ENCODE measurements at places on chromosomes 3 and 15. TPM values are rescaled to one million over a fixed set of nuclear protein-coding genes. Genes with fewer than 3 reads are reported as not detected.

DNA sequence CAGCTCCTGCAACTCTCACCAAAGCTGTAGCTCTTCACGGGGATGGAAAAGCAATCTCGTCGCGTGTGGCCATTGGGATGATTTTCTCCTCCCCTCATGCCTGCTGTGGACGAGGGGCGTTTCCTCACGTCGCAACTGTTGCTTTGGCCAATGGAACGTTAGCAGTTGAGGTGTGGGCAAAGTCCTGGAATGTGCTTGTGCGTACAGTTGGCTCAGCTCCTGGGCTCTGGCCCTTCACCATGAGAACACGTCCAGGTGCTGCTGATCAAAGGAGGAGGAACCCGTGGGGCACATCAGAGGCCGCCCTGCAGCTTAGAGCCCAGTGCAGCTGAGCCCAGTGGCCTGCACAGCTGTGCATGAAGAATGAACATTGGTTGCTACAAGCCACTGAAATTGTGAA lies 186.1 kb downstream of the TJP1 start:
- no peaks in the 10 kb centered on the region for H3K36me3 ChIP-seq
- H3K27ac ChIP-seq = no peak overlapping the region
- no peak overlapping the region for H3K4me3 ChIP-seq
- DNase-seq = no peak
- H3K4me1 ChIP-seq = no peaks in the 10 kb centered on the region

DNA sequence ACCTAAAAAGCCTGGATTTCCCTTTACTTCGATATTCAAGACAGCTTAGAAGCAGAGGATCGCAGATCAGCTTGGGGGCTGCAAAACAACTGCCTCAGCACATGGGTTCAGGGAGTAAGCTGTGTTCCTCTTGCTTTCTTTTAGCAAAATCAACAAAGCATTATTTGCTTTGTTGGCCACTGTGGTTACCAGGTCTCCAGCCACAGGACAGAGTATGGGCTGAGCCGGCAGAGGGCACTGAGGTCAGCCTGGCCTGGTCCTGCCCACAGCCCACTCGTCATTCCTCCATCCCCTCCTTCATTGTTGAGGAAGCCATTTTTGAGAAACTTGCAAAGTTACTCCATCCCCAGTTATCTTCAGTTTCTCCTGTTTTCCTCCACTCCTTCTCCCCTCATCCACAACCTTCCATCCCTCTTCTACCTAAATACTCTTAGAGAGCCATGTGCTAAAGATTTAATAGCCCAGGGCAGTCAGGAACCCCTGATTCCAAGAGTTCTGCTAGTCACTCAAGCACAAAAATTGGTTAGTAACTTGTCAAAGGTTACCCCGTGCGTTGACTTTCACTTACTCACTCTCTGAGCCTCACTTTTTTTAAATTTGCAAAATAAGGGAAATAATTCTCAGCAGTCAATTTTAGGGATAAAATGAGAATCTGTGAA lies 60.0 kb upstream of the HES1 start:
- H3K27ac ChIP-seq = no peak overlapping the region
- no peaks in the 10 kb centered on the region for H3K4me1 ChIP-seq
- H3K27me3 ChIP-seq = no peaks in the 10 kb centered on the region
- no peak overlapping the region for H3K4me3 ChIP-seq

DNA sequence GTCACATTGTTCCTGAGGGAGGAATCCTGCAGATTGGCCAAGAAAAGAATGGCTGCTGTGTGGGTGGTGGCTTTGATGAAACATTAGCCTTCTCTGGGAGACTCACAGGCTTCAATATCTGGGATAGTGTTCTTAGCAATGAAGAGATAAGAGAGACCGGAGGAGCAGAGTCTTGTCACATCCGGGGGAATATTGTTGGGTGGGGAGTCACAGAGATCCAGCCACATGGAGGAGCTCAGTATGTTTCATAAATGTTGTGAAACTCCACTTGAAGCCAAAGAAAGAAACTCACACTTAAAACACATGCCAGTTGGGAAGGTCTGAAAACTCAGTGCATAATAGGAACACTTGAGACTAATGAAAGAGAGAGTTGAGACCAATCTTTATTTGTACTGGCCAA lies 6.1 kb downstream of the PTX3 start:
- no peak overlapping the region for H3K4me3 ChIP-seq
- H3K36me3 ChIP-seq = no peaks in the 10 kb centered on the region
- no peak for DNase-seq
- no peaks in the 10 kb centered on the region for H3K4me1 ChIP-seq
- H3K27ac ChIP-seq = no peak overlapping the region
- H3K27me3 ChIP-seq = no peaks in the 10 kb centered on the region

DNA sequence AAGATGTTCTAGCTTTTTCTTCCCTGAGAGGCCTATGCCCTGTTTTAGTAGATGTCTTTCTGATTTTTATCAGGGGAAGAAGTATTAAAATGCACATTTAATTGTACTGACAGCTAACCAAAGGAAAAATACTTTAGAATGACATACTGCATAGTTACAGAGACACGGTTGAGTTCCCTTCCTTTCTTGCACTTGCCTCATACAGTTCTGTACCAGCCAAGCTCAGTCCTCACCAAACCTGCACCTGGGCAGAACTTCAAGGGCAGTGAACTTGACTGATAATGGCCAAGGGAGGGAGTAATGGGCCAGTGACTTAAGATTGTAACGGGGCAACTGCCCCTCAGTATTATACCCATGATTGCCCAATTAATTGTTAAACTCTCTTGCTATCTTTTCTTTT lies 34.1 kb upstream of the RASGRP1 start:
- no peak overlapping the region for H3K27ac ChIP-seq
- no peak overlapping the region for H3K4me3 ChIP-seq
- no peaks in the 10 kb centered on the region for H3K36me3 ChIP-seq
- no peak for DNase-seq
- no peaks in the 10 kb centered on the region for H3K4me1 ChIP-seq

- no peaks in the 10 kb centered on the region for H3K36me3 ChIP-seq
- DNase-seq = no peak
- H3K27me3 ChIP-seq = no peaks in the 10 kb centered on the region
- H3K27ac ChIP-seq = peak overlapping the region; percentile 97
- no peak overlapping the region for H3K4me3 ChIP-seq
Measured at GRCh38 chr3:50256978-50257890, 11.7 kb upstream of the SEMA3B start.

- DNase-seq = no peak
- no peaks in the 10 kb centered on the region for H3K27me3 ChIP-seq
- H3K4me3 ChIP-seq = no peak overlapping the region
- no peaks in the 10 kb centered on the region for H3K36me3 ChIP-seq
- H3K27ac ChIP-seq = no peak overlapping the region
Measured at GRCh38 chr3:195118671-195119070, 152.3 kb downstream of the XXYLT1 start.

DNA sequence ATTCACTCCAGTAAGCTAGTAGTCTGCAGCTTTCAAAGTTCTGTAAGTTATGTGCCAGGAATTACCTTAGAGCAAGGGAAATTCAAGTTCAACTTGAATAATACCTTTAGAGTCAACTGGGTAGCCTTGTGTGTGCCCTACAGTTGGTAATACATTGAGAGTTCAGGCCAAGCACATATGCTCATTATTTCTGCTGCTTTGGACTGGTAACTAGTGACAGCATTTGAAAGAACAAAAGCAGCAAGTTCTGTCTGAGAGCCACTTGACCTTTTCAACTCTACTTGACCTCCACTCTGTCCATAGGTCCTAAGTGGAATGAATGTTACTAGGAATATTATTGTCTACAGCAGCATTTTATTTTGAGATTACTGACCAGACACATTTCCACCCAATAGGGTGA lies 723.5 kb downstream of the NLGN1 start:
- H3K4me1 ChIP-seq = no peaks in the 10 kb centered on the region
- H3K27me3 ChIP-seq = no peaks in the 10 kb centered on the region
- no peak overlapping the region for H3K4me3 ChIP-seq

DNA sequence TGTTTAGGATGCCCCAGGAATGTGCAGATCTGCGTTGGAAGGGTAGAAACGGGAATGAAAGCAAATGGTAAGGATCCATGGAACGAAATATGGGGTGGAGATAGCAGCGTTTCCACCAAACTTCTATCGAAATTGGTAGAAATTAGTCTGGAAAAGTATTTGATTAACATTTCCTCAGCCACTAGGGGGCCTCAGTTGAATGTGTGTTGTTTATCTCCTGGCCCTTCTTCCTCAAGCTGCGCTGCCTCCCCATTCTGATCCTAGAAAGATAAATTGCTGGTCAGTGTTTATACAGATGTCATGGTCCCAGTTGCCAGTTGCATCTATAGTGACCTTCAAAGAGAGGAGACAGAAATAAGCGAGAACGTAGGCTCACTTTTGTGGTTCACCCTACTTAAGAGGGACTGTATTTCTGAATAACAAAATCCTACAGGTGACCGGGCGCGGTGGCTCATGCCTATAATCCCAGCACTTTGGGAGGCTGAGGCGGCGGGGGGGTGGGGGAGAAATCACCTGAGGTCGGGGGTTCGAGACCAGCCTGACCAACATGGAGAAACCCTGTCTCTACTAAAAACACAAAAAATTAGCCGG lies 457.1 kb downstream of the SQOR start:
- no peak overlapping the region for H3K4me3 ChIP-seq
- no peaks in the 10 kb centered on the region for H3K27me3 ChIP-seq
- no peak overlapping the region for H3K27ac ChIP-seq
- no peak for DNase-seq
- no peaks in the 10 kb centered on the region for H3K4me1 ChIP-seq

DNA sequence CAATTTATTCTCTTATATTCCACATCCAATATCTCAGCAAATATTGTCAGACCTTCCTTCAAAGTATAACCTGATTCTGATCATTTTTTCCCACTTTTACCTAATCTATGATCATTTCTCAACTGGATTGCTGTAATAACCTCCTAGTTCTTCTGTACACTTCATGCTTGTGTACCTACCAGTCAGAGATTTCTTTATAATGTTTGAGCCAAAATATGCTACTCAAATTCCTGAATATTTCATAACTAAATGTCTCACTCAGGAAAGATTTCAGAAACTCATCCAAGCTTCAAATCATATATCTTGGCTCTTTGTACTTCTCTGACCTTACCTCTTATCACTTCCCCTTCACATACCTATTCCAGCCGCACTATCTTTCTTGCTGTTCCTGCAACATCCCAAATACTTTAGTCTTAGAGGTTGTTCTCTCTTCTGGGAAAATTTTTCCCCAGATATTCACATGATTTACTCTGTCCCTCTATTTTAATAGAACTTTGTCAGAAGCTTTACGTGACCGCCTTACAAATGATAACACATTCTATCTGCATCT lies 20.0 kb downstream of the BCHE start:
- H3K4me1 ChIP-seq = no peaks in the 10 kb centered on the region
- H3K27me3 ChIP-seq = no peaks in the 10 kb centered on the region
- no peak for DNase-seq

DNA sequence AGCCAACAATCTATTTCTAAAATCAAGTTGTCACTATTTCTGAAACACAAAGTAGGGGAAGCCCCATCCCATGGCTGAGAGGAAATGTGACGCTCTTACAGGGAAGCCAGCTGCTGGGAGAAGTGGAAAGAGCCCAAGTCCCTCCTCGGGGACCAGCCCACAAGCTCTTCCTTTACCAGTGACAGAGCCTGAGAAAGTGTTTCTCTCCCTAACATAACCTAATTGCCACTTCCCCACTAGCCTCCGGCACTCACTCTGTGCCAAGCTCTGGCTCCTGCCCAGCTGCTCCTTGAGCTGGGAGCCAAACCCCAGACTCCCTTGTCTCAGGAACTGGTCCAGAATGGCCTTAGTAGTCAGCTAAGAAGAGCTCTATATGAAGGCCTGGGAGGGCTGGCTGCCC lies 42.9 kb downstream of the TNFAIP8L3 start:
- H3K4me1 ChIP-seq = no peaks in the 10 kb centered on the region
- no peaks in the 10 kb centered on the region for H3K36me3 ChIP-seq
- no peaks in the 10 kb centered on the region for H3K27me3 ChIP-seq
- DNase-seq = no peak
- H3K27ac ChIP-seq = peak overlapping the region; percentile 9
- no peak overlapping the region for H3K4me3 ChIP-seq

DNA sequence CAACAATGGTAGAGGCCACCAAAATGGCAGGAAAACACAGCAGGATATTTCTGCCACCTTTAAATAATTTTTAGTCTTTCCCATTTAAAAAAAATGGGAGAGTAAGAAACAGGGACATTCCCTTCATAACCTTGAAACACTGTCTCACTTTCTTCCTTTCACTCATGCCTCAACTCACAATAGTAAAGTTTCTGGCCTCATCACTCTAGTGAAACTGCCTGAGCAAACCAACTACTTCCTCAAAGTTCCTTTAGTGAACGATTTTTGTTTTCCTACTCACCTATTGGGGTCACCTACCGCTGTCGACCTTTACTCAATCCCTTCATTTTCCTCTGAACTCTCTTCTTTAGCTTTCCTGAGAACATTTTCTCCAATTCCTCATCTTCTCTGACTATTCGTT lies 33.0 kb downstream of the SHC4 start:
- no peaks in the 10 kb centered on the region for H3K36me3 ChIP-seq
- no peak for DNase-seq
- no peaks in the 10 kb centered on the region for H3K27me3 ChIP-seq
- H3K4me1 ChIP-seq = no peaks in the 10 kb centered on the region

- H3K36me3 ChIP-seq = no peaks in the 10 kb centered on the region
- H3K27ac ChIP-seq = no peak overlapping the region
- no peaks in the 10 kb centered on the region for H3K27me3 ChIP-seq
- H3K4me3 ChIP-seq = no peak overlapping the region
Measured at GRCh38 chr15:75036212-75036616, 12.8 kb downstream of the PPCDC start.

GRCh38 chr15:85100186-85100937 lies 118.7 kb downstream of the PDE8A start:
- H3K4me3 ChIP-seq = no peak overlapping the region
- no peaks in the 10 kb centered on the region for H3K4me1 ChIP-seq
- no peak overlapping the region for H3K27ac ChIP-seq
- DNase-seq = no peak
- H3K27me3 ChIP-seq = no peaks in the 10 kb centered on the region

GRCh38 chr3:15905041-15905440 lies 107.3 kb upstream of the ANKRD28 start:
- no peak overlapping the region for H3K4me3 ChIP-seq
- H3K36me3 ChIP-seq = no peaks in the 10 kb centered on the region
- no peaks in the 10 kb centered on the region for H3K4me1 ChIP-seq
- H3K27ac ChIP-seq = no peak overlapping the region

GRCh38 chr15:76058714-76059319 lies 968 bp upstream of the TMEM266 start:
- H3K27me3 ChIP-seq = no peaks in the 10 kb centered on the region
- peaks cover 4% of the 10 kb centered on the region for H3K4me1 ChIP-seq
- H3K4me3 ChIP-seq = peak overlapping the region; percentile 40

DNA sequence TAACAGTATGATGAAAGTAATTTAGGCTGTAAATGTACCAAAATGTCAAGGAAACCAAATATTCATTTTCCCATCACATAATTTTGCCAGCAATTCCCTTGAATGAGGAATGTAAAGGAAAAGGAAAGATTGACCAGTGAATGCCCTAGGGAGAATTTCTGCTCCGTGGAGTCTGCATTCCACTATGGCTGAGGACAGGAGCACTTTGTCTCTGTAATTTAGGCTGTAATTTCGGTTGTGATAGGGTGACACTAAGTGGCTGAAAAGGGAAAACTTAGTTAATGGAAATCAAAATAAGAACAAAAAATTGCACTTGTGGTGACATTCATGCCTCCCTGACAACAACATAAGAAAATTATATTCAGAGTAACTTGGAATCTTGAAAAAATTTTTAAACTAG lies 8.3 kb upstream of the TMEM207 start:
- DNase-seq = no peak
- no peaks in the 10 kb centered on the region for H3K27me3 ChIP-seq
- H3K4me3 ChIP-seq = no peak overlapping the region
- no peak overlapping the region for H3K27ac ChIP-seq

Gene FES
- total RNA-seq = 4.4 TPM

Gene NR1I2
- 0.21 TPM for total RNA-seq

Gene TRAIP
- total RNA-seq = 2.1 TPM

Gene DHFR2
- total RNA-seq = 13.7 TPM

Gene EOMES
- total RNA-seq = not detected

Gene POLR2H
- total RNA-seq = 102 TPM

Gene ZNF592
- total RNA-seq = 4.7 TPM

Gene NRROS
- total RNA-seq = 36.8 TPM

All from uterus (tissue), 4 donors.